H7 (cell line): ENCODE measurements at places on chromosomes 12 and 14. TPM values are rescaled to one million over a fixed set of nuclear protein-coding genes. Genes with fewer than 3 reads are reported as not detected.

Gene CIROP
- total RNA-seq: 0.42 TPM in 1 of 2 replicates, not detected in the other

Gene NOS1
- total RNA-seq: 0.35 and 0.48 TPM in 2 replicates

Gene ANG
- total RNA-seq: 19.4 and 23.5 TPM in 2 replicates

Gene LTB4R2
- 4.8 and 7.8 TPM in 2 replicates for total RNA-seq

Gene SOAT2
- not detected in 2 replicates for total RNA-seq

Gene RTL1
- total RNA-seq: not detected in 2 replicates
